Stimulated activated CD8-positive, alpha-beta memory T cell treated with anti-CD3 and anti-CD28 coated beads, Interleukin-12 subunit alpha, Interleukin-12 subunit beta, amount 100 ng/mL, for 4 hours (primary cell): ENCODE measurements at places on chromosomes 5 and 9.

GRCh38 chr5:151432210-151432609 is 15.2 kb upstream of the SLC36A1 start:
- DNase-seq, result no peak

DNA sequence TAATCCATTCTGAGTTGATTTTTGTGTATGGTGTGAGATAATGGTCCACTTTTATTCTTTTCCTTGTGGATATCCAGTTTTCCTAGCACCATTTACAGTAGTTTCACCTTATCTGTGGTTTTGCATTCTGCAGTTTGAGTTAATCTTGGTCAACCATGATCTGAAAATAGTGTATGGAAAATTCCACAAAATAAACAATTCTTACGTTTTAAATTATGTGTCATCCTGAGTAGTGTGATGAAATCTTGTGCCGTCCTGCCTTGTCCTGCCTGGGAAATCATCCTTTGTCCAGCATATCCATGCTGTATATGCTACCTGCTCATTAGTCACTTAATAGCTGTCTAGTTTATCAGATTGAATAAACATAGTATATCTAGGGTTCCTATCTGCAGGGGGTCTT is 42.1 kb downstream of the CDC42SE2 start:
- DNase-seq, result no peak

DNA sequence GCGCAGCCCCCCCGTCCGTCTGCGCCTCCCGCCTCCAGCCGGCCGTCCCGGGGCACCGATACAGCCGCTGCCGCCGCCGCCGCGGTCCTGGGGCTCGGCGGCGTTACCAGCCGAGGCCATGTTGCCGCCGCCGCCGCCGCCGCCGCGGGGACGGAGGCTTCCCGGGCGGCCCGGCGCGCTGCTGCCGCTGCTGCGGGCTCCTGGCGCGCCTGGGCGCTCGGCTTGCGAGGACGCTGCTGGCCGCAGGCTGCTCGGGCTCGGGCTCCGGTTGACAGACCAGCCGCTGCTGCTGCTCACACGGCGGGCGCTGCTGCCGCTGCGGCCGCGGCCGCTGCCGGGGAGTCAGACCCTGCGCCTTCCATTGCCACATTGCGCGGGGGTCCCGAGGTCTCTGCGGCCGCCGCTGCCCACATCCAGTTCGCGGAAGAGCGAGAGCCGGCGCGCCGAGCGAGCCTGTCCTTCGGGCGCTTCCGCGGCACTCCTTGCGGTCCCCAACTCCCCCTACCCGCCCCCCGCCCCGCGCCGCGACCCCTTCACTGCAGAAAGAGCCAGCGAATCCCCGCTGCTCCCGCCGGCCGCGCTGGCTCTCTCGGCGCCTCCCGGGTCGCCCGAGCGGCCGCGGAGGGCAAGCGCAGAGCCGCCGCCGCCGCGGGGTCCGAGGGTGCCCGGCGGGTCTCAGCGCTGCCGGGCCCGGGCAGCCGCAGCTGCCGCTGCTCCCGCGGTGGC is 8.4 kb downstream of the PTCH1 start:
- no peak for DNase-seq

DNA sequence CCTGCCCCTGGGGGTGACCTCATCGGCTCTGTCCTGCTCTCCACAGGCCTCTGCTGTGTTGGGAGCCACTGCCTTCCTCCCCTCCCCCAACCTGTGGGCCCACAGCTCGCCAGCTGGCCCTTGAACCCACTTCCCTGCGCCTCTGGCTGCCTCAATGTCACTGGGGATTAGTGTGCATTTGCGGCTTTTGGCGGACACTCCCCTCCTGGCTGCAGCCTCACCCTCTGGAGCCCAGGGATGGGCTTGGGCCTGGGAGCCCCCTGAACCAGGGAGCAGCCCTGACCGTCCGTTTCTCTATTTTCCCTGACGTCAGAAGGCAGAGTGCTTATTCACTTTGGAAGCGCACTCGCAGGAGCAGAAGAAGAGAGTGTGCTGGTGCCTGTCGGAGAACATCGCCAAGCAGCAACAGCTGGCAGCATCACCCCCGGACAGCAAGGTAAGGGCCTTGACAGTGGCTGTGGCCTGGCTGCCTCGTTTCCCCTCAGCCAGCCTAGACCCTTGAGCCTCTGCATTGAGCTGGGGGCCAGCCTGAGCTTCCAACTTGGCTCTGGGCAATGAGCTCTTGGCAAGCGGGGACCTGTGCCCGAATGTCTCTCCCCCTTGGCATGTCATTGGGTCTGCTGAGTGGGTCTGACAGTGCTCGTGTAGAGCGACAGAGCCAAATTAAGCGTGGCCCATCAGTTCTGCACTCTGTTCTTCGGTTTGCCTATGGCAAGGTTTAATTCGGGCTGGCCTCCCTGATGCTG is 73.1 kb downstream of the RGS3 start:
- no peak for DNase-seq

- DNase-seq, result no peak
Measured at GRCh38 chr5:142784401-142784955, 14.3 kb downstream of the ARHGAP26 start.

GRCh38 chr9:113640418-113640817 is 176.9 kb downstream of the RGS3 start:
- no peak for DNase-seq

DNA sequence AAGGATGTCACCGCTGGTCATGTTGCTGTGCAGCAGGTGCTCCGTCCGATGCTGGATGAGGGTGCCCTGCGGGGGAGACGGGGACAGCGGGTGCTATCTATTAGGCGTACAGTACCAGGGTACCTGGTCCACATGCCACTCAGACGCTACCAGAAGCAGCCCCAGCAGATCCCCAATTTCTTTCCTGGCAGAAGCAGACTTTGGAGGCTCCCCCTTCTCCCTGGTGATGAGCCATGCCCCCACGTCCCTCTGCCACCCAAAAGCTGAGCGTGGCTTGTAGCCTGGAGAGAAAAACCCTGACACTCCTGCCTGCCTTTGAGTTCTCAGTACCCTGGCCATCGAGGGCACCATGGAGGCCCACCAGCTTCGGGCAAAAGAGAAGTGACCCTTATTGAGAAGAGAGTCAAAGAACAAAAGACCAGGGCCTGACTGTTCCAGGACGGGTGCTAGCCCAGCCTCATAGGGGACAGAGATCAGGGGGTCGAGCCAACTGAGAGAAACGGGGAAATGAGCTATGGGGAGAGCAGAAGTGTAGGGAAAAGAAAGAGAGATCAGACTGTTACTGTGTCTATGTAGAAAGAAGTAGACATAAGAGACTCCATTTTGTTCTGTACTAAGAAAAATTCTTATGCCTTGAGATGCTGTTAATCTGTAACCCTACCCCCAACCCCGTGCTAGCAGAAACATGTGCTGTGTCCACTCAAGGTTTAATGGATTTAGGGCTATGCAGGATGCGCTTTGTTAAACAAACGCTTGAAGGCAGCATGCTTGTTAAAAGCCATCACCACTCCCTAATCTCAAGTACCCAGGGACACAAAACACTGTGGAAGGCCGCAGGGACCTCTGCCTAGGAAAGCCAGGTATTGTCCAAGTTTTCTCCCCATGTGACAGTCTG is 62.0 kb upstream of the ZNF354B start:
- no peak for DNase-seq

DNA sequence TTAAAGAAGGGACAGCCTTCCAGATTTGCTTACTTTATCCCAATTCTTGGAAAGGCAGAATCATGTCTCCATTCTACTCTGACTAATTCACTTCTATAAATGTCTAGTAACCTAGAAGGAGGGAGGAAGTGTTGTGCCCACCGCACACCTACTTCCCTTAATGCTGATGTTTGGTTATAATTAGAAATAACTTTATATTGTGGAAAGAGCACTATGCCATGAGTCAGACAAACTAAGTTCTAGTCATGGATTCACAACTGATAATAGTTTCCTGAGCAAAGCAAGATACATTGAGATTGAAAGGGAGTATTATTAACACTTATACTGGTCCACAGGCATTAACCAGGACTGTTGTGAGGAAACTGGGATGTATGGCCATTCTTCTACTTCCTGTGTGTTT is 345.9 kb upstream of the RPS23 start:
- no peak for DNase-seq

- DNase-seq, result no peak
Measured at GRCh38 chr9:21543187-21543586, 61.1 kb upstream of the IFNE start.

- DNase-seq, result no peak
Measured at GRCh38 chr5:92041911-92042660, 659.0 kb upstream of the ARRDC3 start.
